A673 (cell line): ENCODE measurements at places on chromosomes 6 and 20. TPM values are rescaled to one million over a fixed set of nuclear protein-coding genes. Genes with fewer than 3 reads are reported as not detected.

The WFDC5 gene
- not detected in 2 replicates for total RNA-seq

The NOL7 gene
- total RNA-seq: 95.9 and 102 TPM in 2 replicates

The TOX2 gene
- total RNA-seq: 107 and 117 TPM in 2 replicates

The SIRPB2 gene
- 3.1 and 4.0 TPM in 2 replicates for total RNA-seq

The MAPK13 gene
- 2.6 and 2.7 TPM in 2 replicates for total RNA-seq

The CAP2 gene
- 18.4 and 20.8 TPM in 2 replicates for total RNA-seq

The EEF1A2 gene
- 7.5 and 13.7 TPM in 2 replicates for total RNA-seq

- H3K4me3 ChIP-seq: no peak overlapping the region
- H3K27me3 ChIP-seq: no peaks in the 10 kb centered on the region
- DNase-seq: no peak
- no peaks in the 10 kb centered on the region for H3K36me3 ChIP-seq
Measured at GRCh38 chr20:62533591-62534495, 58.0 kb upstream of the GATA5 start.

DNA sequence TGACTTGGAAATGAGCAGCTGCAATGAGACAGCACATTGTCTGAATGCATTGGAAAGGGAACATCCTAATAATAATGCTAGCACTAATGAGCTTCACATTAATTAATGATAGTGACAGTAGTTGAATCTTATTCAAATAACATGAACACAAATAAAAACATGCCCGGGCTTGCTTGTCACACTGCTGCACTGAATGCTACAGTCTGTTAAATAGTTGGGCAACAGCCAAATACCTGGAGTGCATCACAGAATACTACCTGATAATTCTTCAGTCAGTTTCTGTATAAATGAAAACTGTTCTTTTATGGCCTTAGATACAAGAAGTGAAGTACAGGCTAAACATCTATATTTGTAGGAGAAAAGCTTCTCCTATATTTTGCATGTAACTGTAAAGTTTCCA, 458.7 kb downstream of the RNF144B start:
- DNase-seq: no peak
- H3K27ac ChIP-seq: no peak overlapping the region
- H3K4me3 ChIP-seq: no peak overlapping the region
- no peaks in the 10 kb centered on the region for H3K27me3 ChIP-seq

GRCh38 chr20:50508171-50508755, 1.9 kb upstream of the PTPN1 start:
- H3K36me3 ChIP-seq: no peaks in the 10 kb centered on the region
- no peaks in the 10 kb centered on the region for H3K27me3 ChIP-seq
- H3K4me3 ChIP-seq: no peak overlapping the region
- DNase-seq: no peak

DNA sequence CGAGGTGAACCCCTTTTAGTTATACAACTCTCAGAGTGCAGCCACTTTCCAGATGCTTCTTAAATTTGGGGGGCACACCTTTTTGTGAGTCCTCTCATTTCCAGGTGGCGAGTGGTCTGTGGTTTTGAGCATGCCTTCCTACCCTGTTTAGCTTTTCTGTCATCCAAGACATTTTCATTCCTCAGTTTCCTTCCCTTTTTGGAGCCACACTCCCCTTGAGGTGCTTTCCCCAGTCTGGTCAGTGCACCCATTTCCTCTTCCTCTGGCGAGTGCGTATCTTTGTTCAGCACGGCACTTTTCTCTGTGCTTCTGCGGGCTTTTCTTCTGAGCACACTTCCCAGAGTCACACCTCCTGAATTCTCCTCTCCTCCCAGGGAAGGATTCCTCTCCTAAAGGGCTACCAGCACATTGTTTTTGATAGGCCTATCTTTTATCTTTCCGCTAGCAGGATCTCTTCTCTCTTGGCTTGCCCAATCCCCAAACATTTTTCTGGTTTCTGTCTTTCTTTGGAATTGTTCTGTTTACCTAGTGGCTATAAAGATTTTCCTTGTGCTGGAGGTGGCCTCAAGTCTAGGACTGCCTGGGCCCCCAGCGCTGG, 1.4 kb downstream of the PHF20 start:
- no peaks in the 10 kb centered on the region for H3K36me3 ChIP-seq
- peak overlapping the region; percentile 68 for H3K27ac ChIP-seq
- H3K4me1 ChIP-seq: peaks cover 38% of the 10 kb centered on the region
- no peaks in the 10 kb centered on the region for H3K27me3 ChIP-seq

GRCh38 chr20:57274846-57275245, 8.4 kb upstream of the BMP7 start:
- H3K4me3 ChIP-seq: no peak overlapping the region
- DNase-seq: no peak
- no peaks in the 10 kb centered on the region for H3K4me1 ChIP-seq
- peaks cover 3% of the 10 kb centered on the region for H3K27me3 ChIP-seq
- no peak overlapping the region for H3K27ac ChIP-seq
- H3K36me3 ChIP-seq: no peaks in the 10 kb centered on the region

GRCh38 chr20:55456316-55456940, 548.9 kb downstream of the CBLN4 start:
- H3K27me3 ChIP-seq: no peaks in the 10 kb centered on the region
- H3K4me1 ChIP-seq: no peaks in the 10 kb centered on the region
- no peak overlapping the region for H3K4me3 ChIP-seq

DNA sequence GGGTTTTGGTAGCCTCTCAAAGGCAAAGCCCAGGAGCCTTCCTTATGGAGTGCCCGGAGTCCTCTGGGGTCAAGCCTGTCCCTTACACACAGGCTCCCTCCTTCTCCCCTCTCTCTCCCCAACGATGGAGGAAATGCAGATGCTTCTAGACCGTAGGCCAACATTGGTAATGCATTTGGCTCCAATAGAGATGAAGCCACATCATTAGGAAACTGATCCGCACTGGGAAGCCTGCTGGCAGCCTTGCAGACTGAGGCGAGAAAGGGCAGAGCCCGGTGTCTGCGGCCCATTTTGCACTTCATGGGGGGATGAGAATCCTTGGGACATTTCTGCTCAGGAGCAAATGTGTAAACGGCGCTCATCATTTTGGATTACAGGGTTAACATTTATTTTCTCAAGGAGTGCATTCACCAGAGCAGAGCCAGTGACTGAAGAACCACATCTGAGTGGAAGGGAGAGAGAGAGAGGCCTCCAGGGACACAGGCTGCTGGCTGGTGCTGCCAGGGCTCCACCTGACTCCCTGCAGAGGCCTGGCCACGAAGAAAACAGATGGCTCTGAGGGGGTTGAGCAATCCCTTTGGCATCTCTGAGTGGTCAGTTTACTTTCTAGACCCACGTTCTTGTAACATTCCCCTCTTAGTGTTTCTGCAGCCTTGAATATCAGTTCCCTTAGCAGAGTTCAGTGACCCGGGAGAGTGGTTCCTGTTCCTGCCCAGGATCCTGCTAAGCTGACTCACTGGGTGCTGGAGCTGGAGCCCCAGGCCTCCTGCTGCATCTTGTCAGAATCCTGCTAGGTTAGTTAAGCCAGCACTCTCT, 4.4 kb upstream of the CST3 start:
- no peak overlapping the region for H3K27ac ChIP-seq
- no peaks in the 10 kb centered on the region for H3K36me3 ChIP-seq
- H3K4me1 ChIP-seq: no peaks in the 10 kb centered on the region

DNA sequence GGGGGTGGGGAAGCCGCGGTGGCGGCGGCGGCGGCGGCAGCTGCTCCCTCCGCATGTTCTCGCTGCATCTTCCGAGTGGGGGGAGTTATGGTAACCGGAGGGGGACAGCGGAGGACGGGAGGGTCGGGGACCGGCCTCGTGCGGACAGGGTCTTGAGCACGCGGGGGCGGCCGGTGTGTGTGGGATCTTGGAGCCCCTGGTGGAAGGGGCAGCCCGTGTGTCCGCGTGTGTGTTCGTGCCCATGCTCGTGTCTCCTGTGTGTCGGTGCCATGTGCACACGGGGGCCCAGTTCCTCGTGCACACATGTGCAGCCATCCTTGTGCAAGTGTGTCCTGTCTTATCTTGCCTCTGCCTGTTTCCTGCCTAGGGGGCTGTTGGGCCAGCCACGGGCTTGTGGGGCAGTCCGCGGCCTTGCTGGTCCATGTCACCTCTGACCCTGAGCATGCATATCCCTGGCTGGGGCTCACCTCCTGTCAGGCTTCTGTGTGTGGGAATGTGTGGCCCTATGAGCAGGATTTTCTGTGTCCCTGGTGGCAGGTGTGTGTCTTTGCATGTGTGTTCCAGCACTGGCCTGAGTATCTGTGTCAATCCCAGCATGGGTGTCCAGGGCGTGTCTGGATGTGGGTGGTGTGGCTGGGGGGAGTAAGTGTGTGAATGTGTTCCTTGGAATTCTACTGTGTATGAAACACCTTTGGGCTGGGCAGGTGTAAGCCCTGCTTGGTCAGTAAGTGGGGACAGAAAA, 8.5 kb downstream of the SYNGAP1 start:
- DNase-seq: peak; percentile 59
- no peaks in the 10 kb centered on the region for H3K27me3 ChIP-seq
- H3K4me1 ChIP-seq: peaks cover 70% of the 10 kb centered on the region
- H3K36me3 ChIP-seq: peaks cover 4% of the 10 kb centered on the region

GRCh38 chr6:136987526-136987925, 57.2 kb downstream of the IL20RA start:
- H3K4me3 ChIP-seq: no peak overlapping the region
- no peaks in the 10 kb centered on the region for H3K4me1 ChIP-seq
- no peaks in the 10 kb centered on the region for H3K36me3 ChIP-seq
- DNase-seq: no peak
- no peak overlapping the region for H3K27ac ChIP-seq

- no peak overlapping the region for H3K27ac ChIP-seq
- H3K4me3 ChIP-seq: no peak overlapping the region
- no peaks in the 10 kb centered on the region for H3K4me1 ChIP-seq
- H3K36me3 ChIP-seq: no peaks in the 10 kb centered on the region
Measured at GRCh38 chr20:20593447-20594170, 118.8 kb downstream of the RALGAPA2 start.

DNA sequence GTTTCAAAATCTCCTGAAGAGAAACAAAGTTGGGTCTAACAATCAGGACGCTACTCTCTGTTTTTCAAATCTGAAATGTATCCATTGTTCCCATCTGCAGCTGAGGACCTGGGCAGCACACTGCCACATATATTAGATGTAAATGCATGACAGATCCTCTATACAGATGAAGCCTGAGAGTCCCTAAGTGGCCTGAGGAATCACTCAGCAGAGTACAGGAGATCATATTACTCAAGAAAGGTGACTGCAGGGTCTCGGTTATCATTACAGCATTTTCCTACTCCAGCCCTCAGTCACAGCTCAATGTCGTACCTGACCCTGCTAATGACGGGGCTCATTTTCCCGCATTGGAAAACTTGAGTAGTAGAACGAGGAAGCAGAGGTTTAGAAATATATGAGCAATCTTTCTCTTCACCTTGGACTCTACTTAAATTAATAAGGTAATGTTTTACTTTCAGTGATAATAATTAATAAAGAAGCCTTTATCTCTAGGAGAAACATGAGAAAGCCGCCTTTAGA, 256.2 kb upstream of the IRAK1BP1 start:
- H3K27ac ChIP-seq: no peak overlapping the region
- no peaks in the 10 kb centered on the region for H3K36me3 ChIP-seq
- no peaks in the 10 kb centered on the region for H3K4me1 ChIP-seq
- no peak overlapping the region for H3K4me3 ChIP-seq

DNA sequence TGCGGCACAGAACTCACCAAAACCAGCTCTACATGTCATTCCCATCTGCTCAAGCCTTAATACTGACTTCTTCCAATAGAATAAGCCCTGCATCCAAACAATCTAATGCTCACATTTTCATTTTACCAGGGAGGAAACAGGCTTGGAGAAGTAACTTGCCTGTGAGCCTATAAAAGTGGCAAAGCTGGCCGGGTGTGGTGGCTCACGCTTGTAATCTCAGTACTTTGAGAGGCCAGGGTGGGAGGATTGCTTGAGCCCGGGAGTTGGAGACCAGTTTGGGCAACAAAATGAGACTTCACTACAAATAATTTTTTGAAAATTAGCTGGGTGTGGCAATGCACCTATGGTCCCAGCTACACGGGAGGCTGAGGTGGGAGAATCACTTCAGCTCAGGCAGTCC, 133.7 kb downstream of the LY86 start:
- H3K36me3 ChIP-seq: no peaks in the 10 kb centered on the region
- H3K27ac ChIP-seq: peak overlapping the region; percentile 7
- no peak for DNase-seq
- H3K4me1 ChIP-seq: peaks cover 47% of the 10 kb centered on the region
- H3K27me3 ChIP-seq: no peaks in the 10 kb centered on the region

GRCh38 chr20:54267483-54268003, 59.7 kb downstream of the PFDN4 start:
- no peaks in the 10 kb centered on the region for H3K4me1 ChIP-seq
- H3K36me3 ChIP-seq: no peaks in the 10 kb centered on the region
- no peak overlapping the region for H3K27ac ChIP-seq
- no peak for DNase-seq
- no peak overlapping the region for H3K4me3 ChIP-seq

DNA sequence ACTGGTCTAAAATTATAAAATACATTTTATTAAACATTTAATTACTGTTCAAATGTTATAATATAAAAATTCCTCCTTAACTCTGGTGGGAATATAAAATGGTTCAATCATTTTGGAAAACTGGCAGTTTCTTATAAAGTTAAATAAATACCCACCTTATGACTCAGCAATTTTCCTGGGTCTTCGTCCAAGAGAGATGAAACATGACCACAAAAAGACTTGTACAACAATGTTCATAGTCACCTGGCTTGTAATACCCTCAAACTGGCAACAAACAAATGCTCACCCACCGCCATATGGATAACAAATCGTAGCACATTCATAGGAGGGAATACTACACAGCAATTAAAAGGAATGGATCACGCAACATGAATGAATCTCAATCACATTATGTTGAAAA, 66.0 kb upstream of the RIN2 start:
- no peak overlapping the region for H3K27ac ChIP-seq
- no peak for DNase-seq
- H3K36me3 ChIP-seq: peaks cover 23% of the 10 kb centered on the region
- no peaks in the 10 kb centered on the region for H3K27me3 ChIP-seq
- peaks cover 5% of the 10 kb centered on the region for H3K4me1 ChIP-seq

DNA sequence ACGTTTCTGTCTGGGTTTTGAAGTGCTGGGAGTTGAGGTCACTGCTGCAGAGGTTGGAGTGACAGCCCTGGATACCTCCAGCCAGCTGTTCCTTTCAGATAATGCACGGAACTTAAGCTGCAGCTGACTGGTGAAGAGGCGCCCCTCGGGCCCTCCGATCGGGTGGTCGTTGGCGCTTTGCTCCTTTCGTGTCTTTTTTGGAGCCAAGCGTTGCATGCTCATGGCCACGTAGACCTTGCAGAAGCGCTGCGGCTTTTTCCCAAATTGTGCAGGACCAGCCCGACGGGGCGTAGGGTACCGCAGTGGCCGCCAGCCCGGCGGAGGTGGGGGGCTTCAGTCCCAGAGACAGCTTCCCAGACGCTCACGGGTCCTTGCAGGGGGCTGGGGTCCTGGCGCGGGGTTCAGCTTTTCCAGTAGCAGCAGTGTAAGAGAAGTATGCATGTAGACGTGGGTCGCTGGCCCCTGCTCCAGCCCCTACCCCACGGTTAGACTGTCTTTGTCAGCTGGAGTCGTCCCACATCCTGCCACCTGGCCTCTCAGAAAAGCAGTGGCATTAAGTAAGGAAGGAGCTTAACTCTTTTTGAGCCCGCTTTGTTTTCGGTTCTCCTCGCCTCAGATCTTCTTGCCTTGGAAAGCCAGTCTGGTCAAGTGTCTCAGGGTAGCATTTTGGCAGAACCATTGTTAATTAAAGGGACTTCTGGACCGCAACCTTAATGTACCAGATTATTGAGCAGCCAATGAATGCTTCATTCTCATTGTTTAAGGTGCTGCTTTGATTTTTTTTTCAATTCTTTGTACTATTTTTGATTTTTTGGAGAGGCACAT, 838 bp downstream of the TNFAIP3 start:
- peak overlapping the region; percentile 59 for H3K4me3 ChIP-seq
- no peak overlapping the region for H3K27ac ChIP-seq
- DNase-seq: no peak
- peaks cover 76% of the 10 kb centered on the region for H3K27me3 ChIP-seq
- no peaks in the 10 kb centered on the region for H3K36me3 ChIP-seq

- H3K27me3 ChIP-seq: no peaks in the 10 kb centered on the region
- peaks cover 20% of the 10 kb centered on the region for H3K4me1 ChIP-seq
- no peak for DNase-seq
Measured at GRCh38 chr6:19849755-19850154, 12.6 kb downstream of the ID4 start.
